ENCODE measurements at places on chromosomes 2 and 18.
A peak's percentile ranks its signal among the peaks of the same experiment; 100 is the strongest.

DNA sequence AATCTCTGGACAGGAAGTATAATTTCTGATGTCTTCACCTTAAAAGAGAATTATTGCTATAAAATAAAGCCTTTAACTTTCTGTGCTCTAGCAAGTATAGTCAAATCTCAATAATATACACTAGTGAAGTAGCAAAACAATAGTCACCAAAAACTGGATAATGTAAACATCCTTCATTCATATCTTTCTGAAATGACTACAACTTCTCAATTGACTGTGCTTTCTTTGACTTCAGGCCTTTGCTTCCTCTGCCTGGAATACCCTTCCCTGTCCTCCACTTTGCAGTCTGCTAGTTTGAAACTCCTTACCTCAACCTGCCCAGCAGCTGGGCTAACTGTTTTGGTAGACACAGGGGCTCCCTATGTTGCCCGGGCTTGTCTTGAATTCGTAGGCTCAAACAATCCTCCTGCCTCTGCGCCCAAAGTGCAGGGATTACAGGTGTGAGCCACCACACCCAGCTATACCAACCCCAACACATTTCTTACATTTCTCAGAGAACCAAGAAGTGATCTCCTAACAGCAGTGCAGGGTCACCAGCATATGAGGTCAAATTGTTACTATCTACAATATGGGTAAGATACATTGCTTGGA lies 6.6 kb upstream of the PCBP1 start:
- no peak for DNase-seq

DNA sequence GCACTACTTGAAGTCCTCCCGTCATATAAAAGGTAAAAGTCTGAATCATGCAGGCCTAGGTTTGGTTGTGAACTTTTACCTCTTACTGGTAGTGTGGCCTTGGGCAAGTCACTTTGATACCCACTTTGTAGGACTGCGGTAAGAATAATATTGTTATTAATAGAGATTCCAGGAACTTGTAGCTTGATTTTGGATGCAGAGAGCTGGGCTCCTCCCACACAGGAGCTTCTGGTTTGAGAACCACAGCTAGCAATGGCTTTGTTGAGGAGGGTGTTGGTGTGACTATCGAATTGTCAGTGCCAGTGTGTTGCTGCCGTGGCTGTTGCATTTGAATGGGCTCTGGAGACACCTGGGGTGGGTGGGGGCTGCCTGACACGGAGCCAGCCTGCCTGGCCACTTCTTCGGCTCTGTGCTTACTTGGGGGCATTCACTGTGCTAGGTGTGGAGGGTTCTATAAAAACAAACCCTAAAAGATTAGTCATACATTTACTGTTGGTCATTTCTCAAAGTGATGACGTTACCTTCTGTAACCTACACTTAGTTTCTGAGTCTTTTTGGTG lies 38.5 kb downstream of the ASAP2 start:
- DNase-seq: peak; percentile 56

DNA sequence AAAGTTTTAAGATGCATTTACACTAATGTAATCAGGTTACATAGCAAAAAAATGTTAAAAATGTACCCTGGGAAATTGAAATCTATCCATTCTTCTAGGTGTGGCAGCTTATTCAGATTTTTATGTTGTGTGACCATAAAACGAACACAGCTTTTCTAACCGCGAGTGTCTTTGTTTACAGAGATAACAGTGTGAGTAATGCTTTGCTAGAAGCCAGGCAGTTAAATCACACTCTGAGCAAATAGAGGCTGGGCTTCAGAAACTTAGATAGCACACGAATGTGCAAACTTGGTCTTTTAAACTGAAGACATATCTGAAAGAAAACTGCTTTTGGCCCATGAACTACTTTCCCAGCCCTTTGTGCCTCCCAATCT lies 116.1 kb downstream of the SPTBN1 start:
- peak; percentile 94 for DNase-seq

DNA sequence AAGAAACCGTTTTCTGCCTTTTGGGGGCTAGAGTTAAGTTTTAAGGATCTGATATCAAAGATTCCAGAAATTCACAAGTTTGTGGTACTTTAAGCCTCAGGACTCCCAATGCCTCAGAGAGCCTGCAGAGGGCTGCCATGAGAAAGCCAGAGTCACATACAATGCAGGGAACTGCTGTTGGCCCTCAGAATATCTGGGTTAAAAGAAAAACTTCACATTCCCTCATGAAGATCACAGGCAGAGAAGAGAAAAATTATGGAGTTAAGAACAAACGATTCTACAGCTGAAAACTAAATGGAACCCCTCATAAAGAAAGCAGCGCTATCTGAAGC lies 39.5 kb downstream of the HDAC4 start:
- DNase-seq: no peak

GRCh38 chr2:70090706-70091334 lies 3.5 kb downstream of the PCBP1 start:
- DNase-seq: no peak

GRCh38 chr2:3876685-3877084 lies 173.3 kb downstream of the DCDC2C start:
- no peak for DNase-seq

DNA sequence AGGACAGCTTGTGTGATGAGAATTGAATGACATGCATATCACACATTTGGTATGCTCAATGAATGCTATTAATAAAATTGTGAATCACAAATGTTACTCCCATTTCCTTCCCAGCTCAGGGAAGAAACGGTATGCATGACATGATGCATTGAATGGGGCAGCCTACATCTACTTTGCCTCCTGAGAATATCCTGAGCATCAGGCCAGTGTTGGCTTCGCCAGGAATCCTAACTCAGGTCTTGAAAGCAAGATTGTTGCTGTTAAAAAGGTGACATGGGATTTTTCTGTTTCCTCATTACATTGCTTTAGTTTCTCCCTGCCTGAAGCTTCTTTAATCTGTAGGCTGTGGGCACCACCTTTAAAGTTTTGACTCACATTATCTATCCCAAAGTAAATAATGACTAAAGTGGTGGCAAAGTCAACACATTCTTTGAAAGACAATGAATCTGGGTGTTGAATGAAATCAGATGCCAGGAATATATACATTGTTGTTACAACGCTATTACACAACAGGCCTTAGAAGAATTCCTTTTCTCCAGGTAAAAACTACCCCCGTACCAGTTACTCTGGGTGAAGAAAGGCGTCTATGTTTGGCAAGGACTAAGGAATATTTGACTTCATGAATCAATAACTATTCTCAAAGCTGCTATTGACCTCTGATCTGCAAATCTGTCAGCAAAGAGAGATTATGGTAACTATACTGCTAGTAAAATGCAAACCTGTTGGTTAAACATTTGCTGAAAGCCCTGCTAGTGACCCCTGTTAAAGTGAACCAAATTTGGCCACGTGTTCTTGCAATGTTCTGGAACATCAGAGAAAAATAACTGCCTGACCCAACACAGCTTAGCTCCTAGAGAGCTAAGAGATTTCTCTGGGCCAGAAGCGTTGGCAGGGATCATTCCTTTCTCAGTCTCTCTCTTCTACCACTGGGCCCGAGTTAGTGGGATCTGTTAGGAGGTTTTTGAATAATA lies 30.5 kb upstream of the NEDD4L start:
- DNase-seq: no peak

- no peak for DNase-seq
These were observed 8.4 kb upstream of the PXDN start for GRCh38 chr2:1752751-1753150.

- no peak for DNase-seq
These were observed 80.9 kb upstream of the NEUROD1 start for GRCh38 chr2:181761175-181761574.
